ENCODE measurements at places on chromosomes 5 and 9.

DNA sequence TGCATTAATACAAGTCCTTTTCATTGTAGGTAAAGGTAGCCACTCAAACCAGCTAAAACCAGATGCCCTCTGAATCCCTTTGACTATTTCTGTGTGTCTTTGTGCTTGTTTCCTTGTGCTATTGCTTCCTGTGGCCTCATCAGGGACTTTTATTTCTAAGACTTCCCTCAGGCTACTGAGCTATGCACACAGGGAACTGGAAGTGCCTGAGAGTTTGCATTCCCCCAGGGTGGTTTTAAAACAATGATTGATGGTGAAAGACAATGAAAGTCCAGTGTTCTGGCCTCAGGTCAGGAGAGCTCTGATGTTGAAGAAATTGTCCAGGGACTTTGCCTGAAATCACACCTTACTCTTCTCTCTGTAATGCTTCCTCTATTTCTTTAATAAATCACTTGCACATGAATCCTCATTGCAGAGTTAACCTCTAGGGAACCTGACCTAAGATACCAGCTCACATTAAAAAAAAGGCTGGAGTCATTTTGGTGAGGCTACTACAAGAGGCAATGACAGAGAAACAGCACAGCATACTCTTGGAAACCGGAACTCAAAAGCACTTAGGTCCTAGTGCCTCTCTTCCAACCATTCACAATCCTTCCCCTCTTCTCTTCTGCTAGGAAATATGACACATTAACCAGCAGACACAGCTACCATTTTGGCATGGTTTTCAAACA lies 158.1 kb upstream of the NREP start:
- no peak for DNase-seq

DNA sequence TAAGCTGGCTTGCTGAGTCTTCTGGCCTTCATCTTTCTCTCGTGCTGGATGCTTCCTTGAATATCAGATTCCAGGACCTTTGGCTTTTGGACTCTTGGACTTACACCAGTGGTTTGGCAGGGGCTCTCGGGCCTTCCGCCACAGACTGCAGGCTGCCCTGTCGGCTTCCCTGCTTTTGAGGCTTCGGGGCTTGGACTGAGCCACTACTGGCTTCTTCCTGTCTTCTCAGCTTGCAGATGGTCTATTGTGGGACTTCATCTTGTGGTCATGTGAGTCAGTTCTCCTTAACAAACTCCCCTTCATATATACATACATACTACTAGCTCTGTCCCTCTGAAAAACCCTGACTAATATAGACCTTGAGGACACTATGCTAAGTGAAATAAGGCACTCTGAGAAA lies 78.3 kb upstream of the SSBP2 start:
- DNase-seq = no peak

GRCh38 chr9:112784020-112784785 lies 33.6 kb downstream of the SNX30 start:
- DNase-seq = no peak

GRCh38 chr5:94893412-94894135 lies 275.1 kb downstream of the SLF1 start:
- no peak for DNase-seq

GRCh38 chr5:124972703-124973102 lies 226.3 kb upstream of the ZNF608 start:
- no peak for DNase-seq

DNA sequence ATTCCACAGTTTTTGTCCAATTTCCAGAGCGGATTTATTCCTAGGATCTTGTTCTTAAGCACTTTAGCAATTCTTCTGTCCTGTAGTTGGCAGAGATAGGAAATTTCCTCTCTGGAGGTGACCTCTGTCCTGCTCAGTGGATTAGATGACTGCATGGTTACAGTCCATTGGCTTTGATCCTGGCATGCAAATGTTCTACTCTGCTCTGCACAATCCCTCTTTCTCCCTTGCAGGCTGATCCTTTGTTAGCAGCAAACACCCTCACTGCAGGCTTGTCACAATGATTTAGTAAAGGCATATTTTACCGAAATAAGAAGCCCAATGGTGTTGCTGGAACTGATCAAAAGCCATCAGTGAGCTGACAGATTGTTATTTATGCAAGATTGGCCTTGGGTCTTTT lies 243.8 kb downstream of the COX7C start:
- no peak for DNase-seq

DNA sequence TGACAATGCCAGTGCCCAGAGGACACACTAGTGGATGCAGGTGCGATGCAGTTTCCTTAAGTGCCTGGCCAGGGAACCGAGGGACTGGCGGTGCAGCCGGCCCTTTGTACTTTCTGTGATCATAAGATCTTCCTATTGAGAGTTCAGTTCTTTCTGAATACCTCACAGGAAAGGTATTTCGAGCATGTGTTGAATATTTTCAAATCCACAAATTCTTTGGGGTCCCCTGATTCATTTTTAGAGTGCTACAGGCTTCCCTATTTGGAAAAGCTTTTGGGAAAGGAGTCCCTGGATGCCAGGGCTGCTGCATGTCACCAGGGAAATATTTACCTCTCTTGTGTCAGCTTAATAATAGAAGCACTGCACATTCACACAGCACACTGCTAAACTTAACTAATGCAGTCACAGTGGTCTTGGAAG lies 281.5 kb downstream of the GADD45G start:
- no peak for DNase-seq

DNA sequence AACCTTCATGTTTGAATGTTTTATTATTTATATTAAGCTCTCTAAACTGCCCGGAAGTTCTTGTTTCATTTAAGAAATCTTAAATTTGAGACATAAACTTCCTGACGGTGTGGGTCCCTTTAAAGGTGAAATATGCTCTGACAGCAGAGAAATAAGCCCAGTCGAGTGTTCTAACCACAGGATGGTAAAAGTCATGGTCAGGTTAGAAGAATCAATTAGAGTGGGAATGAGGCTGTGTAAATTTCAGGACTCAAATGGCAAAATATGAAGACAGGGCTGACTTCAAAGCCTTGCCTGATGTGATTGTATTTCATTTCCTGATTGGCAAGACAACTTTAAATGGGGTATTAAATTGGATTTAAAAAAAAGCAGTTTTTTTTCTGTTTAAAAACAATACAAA lies 432.9 kb upstream of the BRINP1 start:
- no peak for DNase-seq

DNA sequence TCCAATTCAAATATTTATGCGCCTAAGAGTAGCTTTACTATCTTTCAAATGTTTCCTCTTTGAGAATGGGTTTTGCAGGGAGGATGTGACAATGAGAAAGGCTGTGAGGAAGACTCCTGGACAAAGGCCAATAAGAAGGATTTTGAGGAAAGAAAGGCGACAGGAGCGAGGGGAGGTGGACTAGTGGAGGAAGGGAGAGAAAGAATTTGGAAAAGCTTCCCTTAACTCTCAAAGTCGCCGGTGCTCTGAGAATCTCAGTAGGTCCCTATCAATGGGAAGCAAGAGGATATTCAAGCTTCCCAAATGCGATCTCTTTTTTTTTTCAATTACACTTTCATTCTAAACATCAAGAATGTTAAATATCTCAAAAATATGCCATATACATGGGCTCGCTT lies 2.8 kb upstream of the CDC20B start:
- DNase-seq = no peak

- DNase-seq = no peak
Observed at GRCh38 chr9:134830126-134830525, 50.5 kb upstream of the FCN2 start.

All from activated effector memory CD4-positive, alpha-beta T cell treated with Interleukin-2 at 50 U/mL for 16 hours (primary cell).